ENCODE measurements at places on chromosomes 12 and 14. TPM values are rescaled to one million over a fixed set of nuclear protein-coding genes. Genes with fewer than 3 reads are reported as not detected.

The MYG1 gene
- total RNA-seq: 40.3 TPM

The NEDD1 gene
- 50.7 TPM for total RNA-seq

The AHSA1 gene
- total RNA-seq: 186 TPM

The DEGS2 gene
- under 0.01 TPM for total RNA-seq

The MON2 gene
- total RNA-seq: 26.1 TPM

The SRRM4 gene
- total RNA-seq: not detected

The BATF gene
- not detected for total RNA-seq

The DNAL1 gene
- total RNA-seq: 12.0 TPM

The DLK1 gene
- total RNA-seq: not detected

The CLEC12A gene
- not detected for total RNA-seq

The KITLG gene
- total RNA-seq: 44.2 TPM

The ASCL1 gene
- not detected for total RNA-seq
